ENCODE measurements at places on chromosomes 7 and 10.

GRCh38 chr10:71465551-71466252 lies 69.0 kb downstream of the CDH23 start:
- DNase-seq, result no peak

DNA sequence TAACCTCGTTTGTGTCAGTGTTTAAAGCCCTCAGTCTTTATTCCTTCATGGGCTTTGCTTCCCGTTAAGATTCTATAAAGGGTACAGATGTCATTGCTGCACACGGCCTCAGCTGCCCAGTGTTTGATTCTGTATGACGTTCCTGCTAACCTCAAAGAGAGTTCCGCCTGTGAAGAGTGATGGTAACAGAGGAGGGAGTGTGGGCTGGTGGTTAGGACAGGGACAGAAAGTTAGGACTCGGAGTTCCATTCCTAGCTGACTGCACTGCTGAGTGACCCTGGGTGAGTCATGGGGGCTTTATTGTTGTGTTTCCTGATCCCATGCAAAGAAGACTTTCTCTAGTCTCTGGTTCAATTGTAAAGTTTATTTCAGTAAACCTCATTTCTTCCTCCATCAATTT lies 227.1 kb downstream of the DYNC1I1 start:
- no peak for DNase-seq

DNA sequence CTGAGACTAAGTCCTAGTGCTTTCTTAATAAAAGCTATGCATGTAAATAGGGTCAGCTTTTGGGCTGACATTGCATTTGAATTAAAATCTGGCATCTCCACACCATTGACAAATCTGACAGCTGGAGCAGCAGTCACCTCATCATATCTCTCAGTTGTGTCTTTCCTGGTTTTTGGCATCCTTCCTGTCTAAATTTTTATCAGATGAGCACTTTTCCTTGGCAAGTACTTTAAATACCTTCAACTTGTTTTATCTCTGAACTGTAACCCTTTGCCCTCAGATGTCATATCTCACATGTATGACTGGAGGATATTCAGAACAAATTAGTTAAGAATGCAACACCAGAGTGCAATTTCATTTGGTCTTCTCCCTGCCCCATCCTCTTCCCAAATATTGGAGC lies 1066.2 kb downstream of the LRMDA start:
- DNase-seq, result no peak

DNA sequence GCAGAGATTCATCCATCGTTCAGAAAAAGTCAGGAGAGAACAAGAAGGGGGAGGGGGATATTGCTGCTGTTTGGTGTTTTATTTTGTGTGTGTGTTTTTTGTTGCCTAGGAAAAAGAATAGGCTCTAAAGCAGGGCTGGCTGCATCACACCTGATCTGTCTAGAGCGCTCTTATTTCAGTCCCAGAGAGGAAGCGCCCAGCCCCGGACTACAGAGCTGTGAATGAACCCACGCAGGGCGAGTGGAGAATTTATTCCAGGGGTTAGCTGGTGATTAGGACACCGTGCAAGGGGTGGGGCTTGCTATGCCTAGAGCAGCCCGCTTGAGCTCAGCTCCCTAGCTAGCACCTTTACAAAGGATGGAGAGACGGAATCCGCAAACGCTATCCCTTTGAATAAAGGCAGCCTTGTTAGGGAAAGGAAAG lies 621 bp upstream of the FAM13C start:
- DNase-seq, result peak; percentile 57

GRCh38 chr7:132758986-132759385 lies 182.7 kb upstream of the PLXNA4 start:
- no peak for DNase-seq

DNA sequence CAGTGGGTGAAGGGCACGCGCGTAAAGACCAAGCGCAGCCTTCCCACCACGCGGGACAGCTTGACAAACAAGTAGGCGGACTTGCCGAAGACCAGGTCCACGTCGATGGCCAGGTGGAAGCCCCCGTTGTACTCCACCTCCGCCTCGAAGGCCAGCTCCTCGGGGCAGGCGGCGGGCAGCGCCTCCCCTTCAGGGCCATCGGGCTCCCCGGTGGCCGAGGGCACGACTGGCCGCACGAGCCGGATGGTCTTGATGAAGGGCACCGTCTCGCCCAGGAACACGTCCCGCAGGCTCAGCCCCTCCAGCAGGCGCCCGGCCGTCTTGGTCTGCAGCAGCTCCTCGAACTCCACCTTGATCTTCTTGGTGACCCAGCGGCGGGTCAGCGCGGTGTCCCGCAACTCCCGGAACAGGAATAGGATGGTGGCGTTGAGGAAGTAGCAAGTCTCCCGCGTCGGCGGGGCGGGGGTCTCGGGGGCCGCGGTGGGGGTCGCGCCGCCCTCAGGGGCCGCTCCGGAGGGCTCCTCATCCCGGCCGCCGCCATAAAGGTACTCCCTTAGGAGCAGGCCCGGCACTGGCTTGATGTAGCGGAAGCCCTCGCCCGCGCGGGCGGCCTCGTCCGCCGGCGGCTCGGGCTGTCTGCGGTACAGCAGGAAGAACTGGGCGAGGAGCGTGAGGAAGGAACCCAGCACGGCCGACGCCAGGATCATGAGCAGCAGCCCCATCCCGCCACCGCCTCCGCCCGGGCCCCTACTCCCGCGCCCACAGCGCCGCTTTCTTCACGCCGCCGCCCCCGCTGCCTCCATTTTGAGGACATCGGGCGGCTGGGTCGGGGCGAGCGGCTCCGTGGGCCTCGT lies 507 bp downstream of the PDZD8 start:
- DNase-seq, result peak; percentile 45

DNA sequence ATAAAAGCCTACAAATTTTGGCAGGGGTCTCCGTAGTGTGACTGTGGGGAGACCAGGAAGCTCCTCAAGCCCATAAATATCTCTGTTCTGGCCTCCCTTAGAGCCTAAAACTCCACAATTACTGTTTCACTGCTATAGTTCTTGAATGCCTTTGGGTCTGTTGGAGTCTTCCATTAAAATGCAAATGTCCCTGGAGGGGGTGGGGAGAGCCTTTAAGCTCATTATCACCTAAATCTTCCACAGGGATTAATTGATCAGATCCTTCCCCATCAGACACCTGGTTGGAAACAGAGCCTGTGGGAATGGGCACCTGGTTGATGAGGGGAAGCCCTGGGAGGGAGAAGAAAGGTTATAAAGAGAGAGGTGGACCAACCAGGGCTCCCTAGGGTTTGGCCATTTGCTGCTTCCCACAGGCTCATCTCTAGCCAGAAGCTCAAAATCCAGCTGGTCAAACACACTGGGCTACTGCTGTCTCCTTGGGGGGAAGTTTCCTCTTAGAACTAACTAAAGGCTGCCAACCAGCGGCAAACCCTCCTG lies 718.2 kb downstream of the LRMDA start:
- no peak for DNase-seq

All from MCF 10A (cell line).